Activated CD4-positive, alpha-beta T cell treated with anti-CD3 and anti-CD28 coated beads for 4 hours (primary cell): ENCODE measurements at places on chromosomes 3 and 15.

DNA sequence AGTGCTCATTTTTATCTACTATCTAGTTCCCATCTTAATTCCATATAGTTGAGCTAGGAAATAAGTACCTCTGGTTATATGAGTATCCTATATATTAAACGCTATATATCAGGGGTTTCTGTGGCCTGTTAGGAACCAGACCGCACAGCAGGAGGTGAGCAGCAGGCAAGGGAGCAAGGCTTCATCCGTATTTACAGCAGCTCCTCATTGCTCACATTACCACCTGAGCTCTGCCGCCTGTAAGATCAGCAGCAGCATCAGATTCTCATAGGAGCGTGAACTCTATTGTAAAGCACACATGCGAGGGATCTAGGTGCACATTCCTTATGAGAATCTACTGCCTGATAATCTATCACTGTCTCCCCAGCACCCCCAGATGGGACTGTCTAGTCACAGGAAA, 23.0 kb downstream of the GSK3B start:
- DNase-seq: no peak

DNA sequence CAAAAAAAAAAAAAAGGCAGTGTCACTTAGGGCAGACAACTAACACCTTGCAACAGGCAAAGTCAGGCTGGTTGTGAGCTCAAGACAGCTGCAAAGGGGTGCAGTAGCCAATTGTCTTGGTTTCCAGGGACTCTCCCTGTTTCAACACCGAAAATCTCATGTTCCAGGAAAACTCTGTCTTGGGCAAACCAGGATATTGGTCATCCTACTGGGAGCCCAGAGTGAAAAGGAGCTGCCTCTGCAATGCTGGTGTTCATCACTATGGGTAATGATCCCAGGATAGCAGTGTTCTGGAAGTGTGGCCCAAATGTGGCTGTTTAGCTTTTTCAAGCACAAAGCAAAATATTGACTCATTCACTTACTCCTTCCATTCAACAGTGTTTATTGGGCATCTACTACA, 82.6 kb downstream of the ARHGAP31 start:
- DNase-seq: no peak

- DNase-seq: no peak
Observed at GRCh38 chr15:89642106-89642505, 13.2 kb downstream of the KIF7 start.

GRCh38 chr15:88497109-88497765, 29.7 kb downstream of the MRPS11 start:
- DNase-seq: no peak

- no peak for DNase-seq
Observed at GRCh38 chr3:154034797-154035330, 86.3 kb upstream of the ARHGEF26 start.

DNA sequence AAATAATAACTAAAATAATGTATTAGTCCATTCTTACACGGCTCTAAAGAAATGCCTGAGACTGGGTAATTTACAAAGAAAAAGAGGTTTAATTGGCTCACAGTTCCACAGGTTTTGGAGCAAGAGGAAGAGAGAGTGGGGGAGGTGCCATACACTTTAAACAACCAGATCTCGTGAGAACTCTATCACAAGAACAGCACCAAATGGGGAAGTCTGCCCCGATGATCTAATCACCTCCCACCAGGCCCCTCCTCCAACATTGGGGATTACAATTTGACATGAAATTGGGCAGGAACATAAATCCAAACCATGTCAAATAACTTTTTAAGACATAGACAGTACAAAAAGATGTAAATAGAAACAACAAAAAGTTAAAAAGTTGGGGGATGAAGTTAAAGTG, 63.2 kb downstream of the ILDR1 start:
- DNase-seq: no peak

- DNase-seq: no peak
Observed at GRCh38 chr3:106332129-106332528, 463.3 kb upstream of the CBLB start.

GRCh38 chr15:58438956-58439355, 7.2 kb downstream of the LIPC start:
- DNase-seq: no peak

DNA sequence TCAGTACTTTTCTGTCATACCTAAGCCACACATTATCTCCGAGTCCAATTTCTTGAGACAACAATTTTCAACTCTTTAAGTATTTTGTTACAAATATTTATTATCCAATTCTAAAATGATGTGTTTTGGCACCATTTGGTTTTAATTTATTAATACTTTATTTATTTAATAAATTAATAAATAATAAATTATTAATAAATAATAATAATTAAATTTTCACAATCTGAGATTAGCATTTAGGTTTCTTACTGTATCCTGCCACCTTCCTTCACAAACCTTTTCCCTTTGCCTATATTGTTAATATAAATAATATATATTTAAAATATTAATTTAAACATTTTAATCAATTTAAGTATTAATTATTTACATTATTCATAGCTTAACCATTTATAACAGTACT, 23.9 kb downstream of the TMEM207 start:
- no peak for DNase-seq

GRCh38 chr15:73078722-73079121, 26.5 kb downstream of the NEO1 start:
- no peak for DNase-seq

DNA sequence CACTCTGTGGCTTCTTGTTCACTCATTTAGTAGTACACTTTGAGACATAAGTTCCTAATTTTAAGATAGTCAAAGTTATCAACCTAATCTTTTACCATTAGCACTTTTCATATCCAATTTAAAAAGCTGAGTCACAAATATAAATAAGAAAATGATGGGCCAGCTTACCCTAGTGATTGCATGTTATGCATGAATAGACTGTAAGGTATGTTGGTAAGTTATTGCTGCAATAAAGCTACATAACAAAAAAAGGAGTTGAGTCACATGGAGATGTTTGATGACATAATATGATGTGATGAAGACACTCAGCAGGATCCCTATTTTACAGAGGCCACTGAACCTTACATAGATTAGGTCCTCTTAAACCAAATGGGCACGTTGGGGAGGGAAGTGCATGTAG, 161.3 kb downstream of the OCA2 start:
- DNase-seq: no peak

DNA sequence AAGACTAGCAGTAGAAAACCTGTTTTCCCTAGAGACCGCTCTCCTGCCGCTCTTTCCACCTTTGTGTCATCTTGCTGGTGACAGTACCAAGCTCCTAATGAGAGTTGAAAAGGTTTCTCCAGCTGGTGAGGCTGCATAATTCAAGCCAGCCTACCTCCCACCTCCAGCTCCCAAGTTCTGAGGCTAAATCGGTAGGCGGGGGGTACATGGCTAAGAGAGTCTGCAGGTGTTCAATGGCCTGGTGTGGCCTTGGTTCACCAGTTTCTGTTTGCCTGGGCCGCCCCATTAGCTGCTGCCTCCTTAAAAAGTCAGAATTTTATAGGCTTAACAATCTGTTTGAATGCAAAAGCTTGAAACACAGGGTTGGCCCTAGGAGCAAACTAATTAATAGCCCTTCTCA, 262.8 kb downstream of the SLCO3A1 start:
- no peak for DNase-seq

GRCh38 chr3:19947549-19948225, 790 bp downstream of the RAB5A start:
- DNase-seq: peak; percentile 56

DNA sequence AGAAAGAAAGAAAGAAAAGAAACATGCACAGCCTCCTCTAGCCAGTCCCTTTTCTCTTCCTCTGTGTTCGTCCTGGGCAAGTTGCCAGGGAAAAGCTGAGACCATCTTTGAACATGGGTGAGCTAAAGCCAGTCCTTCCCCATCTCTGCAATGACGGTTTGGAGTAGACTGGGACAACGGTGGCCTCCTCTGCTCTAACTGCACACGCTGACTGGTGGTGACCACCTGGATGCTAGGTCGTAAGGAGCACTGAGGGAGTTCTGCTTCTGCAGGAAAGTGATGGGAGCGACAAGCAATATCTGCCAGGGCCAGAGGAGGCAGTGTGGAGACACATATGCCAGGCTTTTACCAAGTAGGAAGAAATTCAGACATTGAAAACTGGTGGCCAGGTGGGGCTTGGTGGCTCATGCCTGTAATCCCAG, 111.7 kb downstream of the NUP210 start:
- peak; percentile 10 for DNase-seq

- no peak for DNase-seq
Observed at GRCh38 chr15:89367485-89368451, 33.1 kb upstream of the POLG start.

- DNase-seq: no peak
Observed at GRCh38 chr15:62976301-62976881, 66.2 kb upstream of the TPM1 start.

GRCh38 chr3:113194823-113195401, 16.4 kb upstream of the BOC start:
- no peak for DNase-seq

DNA sequence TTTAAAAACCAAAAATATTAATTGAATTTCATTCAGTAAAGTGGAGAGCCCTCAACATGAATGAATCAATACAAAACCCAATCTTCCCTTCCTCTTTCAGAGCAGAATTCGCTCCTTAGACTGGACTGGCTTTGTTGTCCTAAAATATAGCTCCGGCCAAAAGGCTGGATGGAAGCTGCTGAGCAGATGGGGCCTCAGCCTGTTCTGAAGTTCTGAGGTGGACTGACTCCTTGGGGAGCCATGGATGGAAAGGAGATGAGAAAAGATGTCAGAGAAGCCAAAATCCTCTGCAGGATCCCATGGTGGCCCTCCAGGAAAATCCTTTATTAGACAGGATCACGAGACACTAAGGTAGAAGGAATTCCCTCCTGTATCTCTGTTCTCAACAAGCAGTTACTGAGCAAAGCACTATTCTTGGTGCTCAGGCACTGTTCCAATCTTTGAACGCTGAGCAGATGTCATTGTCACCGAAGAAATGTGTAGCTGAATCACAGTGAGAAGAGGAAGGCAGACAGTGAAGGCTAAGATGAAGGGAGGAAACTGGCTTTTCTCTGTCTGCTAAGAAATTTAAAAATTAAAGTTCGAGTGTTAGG, 122.0 kb downstream of the SEMA6D start:
- DNase-seq: no peak

DNA sequence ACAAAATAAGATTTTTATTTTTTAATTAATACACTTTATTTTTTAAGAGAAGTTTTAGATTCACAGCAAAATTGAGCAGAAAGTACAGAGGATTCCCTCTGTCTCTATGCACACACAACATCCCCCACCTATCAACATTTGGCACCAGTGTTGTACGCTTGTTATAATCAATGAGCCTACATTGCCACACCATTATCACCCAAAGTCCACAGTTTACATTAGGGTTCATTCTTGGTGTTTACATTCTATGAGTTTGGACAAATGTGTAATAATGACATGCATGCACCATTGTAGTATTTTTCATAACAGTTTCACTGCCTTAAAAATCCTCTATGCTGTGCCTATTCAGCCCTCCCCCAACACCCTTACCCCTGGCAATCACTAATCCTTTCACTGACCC, 51.3 kb upstream of the TTBK2 start:
- no peak for DNase-seq

DNA sequence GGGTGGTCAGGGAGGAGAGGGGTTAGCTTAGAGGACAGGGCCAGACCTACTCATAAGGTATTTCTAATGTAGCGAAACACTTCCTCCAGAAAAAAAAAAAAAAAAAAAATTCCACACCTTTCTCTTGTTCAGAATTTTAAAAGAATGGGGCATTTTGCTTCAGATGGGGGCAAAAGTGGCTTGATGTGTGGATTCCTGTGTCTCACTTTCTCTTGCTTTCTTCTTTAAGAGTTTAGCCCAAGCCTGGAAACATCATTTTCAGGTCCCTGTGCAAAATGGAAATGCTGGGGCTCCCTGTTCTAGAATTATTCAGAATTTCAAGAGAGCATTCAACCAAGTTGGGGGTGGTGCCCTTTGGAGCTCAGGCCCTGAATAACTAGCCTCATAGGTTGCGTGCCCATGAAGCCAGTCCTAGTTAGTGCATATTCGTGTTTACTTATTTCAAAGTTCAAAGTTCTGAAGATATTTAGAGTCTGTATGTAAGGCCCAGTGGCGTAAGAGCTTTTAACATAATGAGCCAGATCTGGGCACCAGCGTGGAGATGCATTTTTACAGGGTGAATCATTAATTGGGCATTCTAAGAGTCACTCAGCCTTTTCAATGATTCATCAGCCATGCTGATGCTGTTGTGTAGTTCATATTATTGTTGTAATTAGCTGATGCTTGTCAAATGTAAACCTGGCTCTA, 104.5 kb downstream of the RPLP1 start:
- DNase-seq: no peak

- peak; percentile 66 for DNase-seq
Observed at GRCh38 chr15:92077353-92078085, 224.0 kb downstream of the SLCO3A1 start.

- no peak for DNase-seq
Observed at GRCh38 chr3:8497582-8497981, 4.0 kb upstream of the LMCD1 start.

- DNase-seq: no peak
Observed at GRCh38 chr3:181724192-181724965, 12.7 kb downstream of the SOX2 start.

- DNase-seq: peak; percentile 68
Observed at GRCh38 chr3:48400824-48401433, 28.9 kb downstream of the FBXW12 start.

DNA sequence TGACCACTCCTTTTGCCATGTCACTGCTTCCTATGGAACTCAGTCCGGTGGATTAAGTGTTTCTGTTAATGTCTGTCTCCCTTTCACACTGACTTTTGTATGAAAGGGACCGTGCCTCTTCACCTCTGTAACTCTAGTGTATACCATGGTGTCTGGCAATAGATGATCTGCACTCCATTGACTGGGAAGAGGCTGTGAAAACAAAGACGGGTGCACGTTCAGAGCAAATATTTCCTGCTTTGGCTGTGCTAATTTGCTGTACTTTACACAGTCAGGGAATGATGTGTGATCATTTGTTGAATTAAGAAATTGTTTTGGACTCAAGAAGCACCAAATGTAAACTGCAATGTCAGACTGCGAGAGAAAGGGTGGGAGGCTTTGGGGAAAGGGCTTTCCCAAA, 315.2 kb downstream of the RORA start:
- DNase-seq: no peak

DNA sequence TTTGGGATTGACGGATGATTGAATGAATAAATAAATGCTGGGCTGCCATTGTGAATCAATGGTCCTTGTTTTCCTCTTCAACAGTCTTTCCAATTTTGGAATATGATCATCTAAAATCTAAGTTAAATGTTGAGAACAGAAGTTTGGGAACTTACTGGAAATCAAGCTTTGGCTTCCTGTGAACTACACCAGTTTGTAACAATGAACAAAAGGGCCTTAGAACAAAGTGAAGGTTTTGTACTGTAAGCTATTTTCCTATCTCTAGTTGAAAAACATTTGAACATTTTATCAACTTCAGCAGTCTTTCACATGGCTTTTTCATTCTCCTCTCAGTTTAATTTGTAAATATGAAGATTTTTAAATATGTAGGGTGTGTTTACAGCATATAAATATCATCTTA, 66.3 kb downstream of the RUBCN start:
- DNase-seq: no peak

- DNase-seq: no peak
Observed at GRCh38 chr15:101424984-101425383, 64.5 kb downstream of the PCSK6 start.

GRCh38 chr3:74314696-74315095, 299.8 kb downstream of the CNTN3 start:
- no peak for DNase-seq

GRCh38 chr3:24426896-24427295, 67.8 kb downstream of the THRB start:
- no peak for DNase-seq

- no peak for DNase-seq
Observed at GRCh38 chr3:141851411-141851810, 25.0 kb upstream of the ATP1B3 start.
